ENCODE measurements at places on chromosomes 16 and 17. TPM values are rescaled to one million over a fixed set of nuclear protein-coding genes. Genes with fewer than 3 reads are reported as not detected.
A peak's percentile ranks its signal among the peaks of the same experiment; 100 is the strongest.

GRCh38 chr16:24013864-24014645 lies 178.3 kb downstream of the PRKCB start:
- peak; percentile 17 for DNase-seq

DNA sequence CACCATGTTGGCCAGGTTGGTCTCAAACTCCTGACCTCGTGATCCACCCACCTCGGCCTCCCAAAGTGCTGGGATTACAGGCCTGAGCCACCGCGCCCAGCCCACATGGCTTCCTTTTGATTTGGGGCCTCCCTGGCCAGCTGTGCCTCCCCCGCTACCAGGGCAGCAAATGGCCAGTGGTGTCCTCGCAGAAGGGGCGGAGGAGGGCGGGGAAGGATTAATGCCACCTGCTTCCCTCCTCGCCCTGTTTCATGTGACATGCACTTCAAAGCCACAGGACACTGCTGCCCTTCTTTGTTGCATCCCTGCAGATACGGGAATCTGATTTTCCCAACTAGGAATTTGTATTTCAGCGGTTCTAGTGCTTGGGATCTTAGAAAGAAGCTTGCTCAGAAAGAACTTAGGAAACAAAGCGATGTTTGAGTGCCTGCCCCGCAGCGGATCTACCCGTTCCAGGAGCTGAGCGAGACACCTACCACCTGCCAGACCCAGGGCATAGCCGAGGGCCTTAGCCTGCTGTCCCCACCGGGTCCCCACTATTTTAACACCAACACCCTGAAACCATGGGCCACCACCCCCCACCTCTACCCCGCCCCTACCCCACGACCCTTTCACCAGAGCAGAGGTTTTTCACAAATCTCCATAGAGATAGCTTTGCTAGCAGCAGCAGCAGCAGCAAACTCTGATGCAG lies 37.7 kb upstream of the CCDC182 start:
- no peak for DNase-seq

DNA sequence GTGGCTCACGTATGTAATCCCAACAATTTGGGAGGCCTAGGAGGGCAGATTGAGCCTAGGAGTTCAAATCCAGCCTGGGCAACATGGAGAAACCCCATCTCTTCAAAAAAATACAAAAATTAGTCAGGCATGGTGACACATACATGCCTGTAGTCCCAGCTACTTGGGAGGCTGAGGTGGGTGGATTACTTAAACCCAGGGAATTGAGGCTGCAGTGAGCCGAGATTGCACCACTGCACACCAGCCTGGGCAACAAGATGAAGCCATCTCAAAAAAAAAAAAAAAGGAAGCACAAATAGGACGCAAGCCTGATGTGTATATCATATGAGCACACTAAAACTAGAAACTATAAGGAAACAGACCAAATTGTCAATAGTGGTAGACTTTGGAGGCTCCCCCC lies 17.1 kb upstream of the FLCN start:
- no peak for DNase-seq

GRCh38 chr16:71600822-71601221 lies 23.9 kb upstream of the TAT start:
- no peak for DNase-seq

DNA sequence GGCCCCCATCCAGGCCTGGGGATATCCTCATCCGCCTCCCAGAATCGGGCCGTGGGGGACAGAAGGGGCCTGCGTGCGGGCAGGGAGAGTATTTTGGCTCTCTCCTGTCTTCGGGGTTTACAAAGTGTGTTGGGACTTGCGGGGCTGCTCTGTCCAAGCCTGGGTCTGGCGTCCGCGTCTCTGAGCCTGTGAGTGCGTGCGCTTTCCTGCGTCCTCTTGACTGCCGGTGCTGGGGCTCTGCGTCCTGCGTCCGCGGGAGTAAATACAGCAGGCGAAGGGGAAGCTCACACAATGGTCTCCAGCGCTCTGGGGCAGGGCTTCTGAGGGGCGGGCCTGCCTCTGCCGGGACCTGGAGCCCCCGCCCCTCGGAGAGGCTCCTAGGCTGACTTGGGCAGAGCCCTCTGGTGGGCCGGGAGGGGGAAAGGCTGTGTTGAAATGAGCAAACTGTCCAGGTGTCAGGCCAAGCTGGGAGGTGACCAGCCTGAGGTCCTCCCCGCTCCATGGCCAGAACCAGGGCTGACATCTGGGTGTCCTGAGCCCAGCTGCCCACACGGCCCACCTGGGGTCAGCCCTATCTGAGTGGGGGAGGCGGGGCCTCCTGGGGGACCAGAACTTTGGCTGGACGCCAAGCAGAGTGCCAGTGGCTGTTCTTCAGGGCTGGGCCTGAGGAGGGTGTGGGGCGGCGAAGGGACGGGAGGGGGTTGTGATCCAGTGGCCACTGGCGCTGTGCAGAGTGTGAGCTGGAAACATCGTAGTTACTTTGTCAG lies 233.6 kb downstream of the SEC14L1 start:
- DNase-seq = no peak

DNA sequence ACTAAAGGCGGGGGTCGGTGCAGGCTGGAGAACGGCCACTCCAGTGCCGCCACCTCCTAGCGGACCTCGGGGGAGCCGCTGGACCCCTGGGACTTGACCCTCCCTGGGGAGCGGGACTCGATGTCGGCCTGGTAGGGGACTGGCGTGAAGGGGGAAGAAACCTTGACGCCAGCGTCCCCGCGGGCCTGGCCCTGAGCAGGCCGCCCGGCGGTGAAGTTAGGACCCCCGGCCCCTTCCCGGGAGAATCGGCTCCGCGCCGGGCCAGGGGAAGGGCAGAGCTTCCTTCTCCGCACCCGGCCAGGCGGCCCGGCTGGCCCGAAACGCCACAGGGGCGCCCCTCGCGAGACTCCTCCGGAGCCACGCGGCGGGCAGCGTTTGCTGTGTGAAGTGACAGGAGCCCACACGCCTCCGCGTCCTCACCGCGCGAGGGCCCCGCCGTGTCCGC lies 389 bp downstream of the DUS1L start:
- DNase-seq = peak; percentile 21

GRCh38 chr17:51951741-51952140 lies 206.8 kb downstream of the CA10 start:
- peak; percentile 13 for DNase-seq

DNA sequence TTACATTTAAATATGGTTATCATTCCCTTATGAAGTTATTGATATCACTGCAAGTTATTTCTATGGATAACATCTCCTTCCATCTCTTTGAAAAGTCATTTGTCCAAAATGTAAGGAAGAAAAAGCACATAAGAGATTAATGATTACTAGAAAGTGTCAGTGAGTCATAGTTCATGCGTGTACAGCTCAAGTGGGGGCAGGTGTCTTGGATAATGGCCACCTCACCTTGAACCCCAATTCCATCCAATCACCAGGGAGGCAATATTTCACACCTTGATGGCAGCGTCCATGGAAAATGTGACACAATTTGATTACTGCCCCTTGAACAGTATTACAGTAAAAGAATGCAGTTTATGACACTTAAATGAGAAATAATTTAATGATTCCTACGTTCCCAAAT lies 358.3 kb upstream of the SOX9 start:
- no peak for DNase-seq

Gene NTN3
- under 0.01 TPM for total RNA-seq

DNA sequence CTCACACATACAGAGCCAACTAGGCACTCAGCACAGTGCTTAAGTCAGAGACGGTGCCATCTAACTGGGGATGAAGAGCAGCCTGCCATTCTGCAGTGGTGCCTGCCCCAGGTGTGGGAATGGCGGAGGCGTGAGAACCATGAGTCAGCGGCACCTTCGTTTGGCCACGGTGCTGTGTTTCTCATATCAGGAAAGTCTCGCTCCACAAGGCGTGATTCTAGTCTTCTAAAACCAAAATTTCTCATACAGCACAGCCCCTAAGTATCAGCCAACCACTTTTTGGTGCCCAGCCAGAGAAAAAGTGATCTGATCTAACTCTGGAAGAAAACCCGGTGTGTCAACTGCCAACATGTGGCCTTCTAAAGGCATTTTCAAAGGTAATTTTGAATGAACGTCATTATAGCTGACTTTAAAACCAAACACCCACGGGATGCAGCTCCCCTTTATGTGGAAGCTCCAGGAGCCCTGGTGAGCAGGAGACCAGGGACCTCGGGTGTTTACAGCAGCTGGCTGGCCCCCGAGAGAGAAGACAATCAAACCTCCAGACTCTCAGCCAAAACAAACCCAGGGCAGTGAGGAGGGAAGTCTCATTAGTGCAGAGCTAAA lies 54.6 kb downstream of the ABCC12 start:
- DNase-seq = peak; percentile 86

GRCh38 chr17:61384692-61385576 lies 14.7 kb upstream of the TBX2 start:
- no peak for DNase-seq

DNA sequence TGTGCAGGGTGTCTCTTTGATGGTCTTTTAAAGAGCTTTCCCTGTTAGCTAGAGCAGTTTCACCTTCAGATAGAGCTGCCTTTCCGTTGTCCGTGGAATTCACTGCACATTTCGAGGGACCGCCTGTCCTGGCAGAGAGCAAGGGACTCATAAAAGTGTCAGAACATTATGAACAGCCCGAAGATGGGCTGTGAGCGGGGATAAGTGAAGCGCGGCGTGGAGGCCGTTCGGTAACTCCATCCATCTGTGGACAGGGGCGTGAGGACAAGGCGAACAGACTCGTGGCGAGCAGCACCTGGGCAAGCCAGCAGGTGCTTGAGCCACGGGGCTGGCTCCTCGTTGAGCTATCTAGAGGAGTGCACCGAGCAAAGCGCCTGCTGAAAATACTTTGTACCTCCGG lies 371.2 kb downstream of the MAF start:
- DNase-seq = no peak

Gene NECAB2
- total RNA-seq = not detected

- DNase-seq = no peak
Measured at GRCh38 chr16:77669057-77669456, 53.3 kb upstream of the NUDT7 start.

Gene CD300H
- not detected for total RNA-seq

DNA sequence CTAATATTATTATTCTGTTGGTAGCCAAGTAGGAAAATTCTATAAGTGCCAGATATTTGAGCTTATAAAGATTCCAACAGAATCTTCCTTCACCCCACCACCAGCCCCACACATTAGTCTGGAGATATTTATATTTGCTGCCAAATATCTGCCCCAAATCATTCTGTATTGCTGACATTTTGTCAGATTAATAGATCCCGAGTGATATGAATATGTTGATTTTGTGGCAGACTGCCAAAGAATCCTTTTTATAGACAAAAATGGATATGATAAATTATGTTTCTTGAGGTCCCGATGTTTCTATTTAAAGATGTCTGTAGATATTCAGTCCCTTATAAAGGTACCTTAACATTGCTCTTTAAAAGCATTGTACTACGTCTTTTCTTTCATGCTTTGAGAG lies 162.2 kb upstream of the KCNJ16 start:
- DNase-seq = no peak

GRCh38 chr16:59907611-59908010 lies 1173.5 kb upstream of the GOT2 start:
- DNase-seq = no peak

Gene CRISPLD2
- total RNA-seq = 0.83 TPM

Gene FGF11
- total RNA-seq = 20.2 TPM

GRCh38 chr17:55546991-55547664 lies 35.9 kb upstream of the SMIM36 start:
- peak; percentile 11 for DNase-seq

Gene PABPN1L
- not detected for total RNA-seq

DNA sequence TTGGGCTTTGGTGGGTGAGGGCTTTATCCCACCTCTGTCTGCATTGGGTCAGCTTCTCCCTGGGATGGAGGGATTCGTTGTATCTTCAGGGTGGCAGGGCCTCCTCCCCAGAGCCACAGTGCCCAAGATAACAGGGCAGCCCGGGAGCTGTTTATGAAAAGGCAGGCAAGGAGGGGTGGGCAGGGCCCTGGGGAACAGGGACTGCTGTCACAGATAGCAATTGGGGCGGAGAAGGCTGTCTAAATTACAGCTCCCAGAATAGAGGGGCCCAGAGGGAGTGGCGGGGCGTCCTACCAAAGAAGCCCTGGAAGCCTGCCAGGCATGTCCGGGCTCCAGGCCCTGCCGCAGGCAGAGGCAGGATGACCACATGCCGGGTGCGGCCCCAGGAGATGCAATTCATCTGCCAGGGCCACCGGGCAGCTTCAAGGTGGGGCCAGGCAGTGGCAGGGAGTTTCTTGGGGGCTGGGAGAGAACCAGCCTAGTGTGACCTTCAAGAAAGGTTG lies 18.8 kb upstream of the PHOSPHO1 start:
- DNase-seq = no peak

DNA sequence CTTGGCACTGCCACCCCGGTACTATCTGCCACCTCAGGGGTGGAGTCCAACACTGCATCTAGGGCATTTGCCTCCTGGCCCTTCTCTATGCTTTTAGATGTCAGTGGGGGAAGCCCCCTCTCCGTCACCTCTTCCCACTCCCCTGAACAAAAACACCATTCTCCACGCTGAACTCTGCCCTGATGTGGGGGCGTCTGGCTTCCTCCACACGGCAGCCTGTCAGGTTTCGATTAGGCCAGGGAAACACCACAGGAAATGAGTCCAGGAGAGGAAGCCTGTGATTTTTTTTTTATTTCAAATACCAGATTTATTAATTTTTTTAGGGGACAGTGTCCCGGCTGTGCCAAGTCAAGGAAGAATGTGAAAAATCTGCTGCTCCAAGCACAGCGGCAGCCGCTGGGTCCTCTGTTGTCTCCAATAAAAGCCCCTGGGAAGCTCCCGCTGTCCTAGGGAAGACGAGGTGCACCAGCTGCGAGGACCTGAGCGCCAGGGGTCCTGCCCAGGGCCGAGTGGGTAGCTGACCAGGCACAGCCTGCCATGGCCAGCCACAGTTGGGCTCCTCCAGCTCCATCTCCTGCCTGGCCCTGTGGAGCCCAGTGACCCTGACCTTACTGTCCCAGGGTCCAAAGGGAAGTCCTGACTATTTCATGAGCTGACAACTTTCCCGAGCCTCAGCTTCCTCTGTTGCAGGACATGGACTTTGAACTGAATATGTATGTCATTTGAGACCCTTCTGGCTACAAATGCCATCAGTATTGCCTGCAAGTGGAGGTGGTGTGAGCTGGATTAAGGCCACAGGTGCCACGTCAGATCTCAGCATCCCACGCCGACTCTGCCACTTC lies 336.7 kb downstream of the FOXL1 start:
- DNase-seq = no peak

Gene RASD1
- 1.8 TPM for total RNA-seq

Gene KRTAP4-9
- total RNA-seq = not detected

Gene SDR42E1
- 19.7 TPM for total RNA-seq

Data from mammary epithelial cell (primary cell).